ENCODE measurements at places on chromosomes 13 and 19. TPM values are rescaled to one million over a fixed set of nuclear protein-coding genes. Genes with fewer than 3 reads are reported as not detected.

THSD8 gene
- total RNA-seq, result 42.7 TPM

LMTK3 gene
- total RNA-seq, result 11.5 TPM

ZNF737 gene
- total RNA-seq, result 20.4 TPM

FRY gene
- total RNA-seq, result 7.0 TPM

ZNF180 gene
- total RNA-seq, result 9.4 TPM

SCEL gene
- not detected for total RNA-seq

GRCh38 chr13:98514288-98514687 lies 62.6 kb downstream of the STK24 start:
- no peak for DNase-seq

DNA sequence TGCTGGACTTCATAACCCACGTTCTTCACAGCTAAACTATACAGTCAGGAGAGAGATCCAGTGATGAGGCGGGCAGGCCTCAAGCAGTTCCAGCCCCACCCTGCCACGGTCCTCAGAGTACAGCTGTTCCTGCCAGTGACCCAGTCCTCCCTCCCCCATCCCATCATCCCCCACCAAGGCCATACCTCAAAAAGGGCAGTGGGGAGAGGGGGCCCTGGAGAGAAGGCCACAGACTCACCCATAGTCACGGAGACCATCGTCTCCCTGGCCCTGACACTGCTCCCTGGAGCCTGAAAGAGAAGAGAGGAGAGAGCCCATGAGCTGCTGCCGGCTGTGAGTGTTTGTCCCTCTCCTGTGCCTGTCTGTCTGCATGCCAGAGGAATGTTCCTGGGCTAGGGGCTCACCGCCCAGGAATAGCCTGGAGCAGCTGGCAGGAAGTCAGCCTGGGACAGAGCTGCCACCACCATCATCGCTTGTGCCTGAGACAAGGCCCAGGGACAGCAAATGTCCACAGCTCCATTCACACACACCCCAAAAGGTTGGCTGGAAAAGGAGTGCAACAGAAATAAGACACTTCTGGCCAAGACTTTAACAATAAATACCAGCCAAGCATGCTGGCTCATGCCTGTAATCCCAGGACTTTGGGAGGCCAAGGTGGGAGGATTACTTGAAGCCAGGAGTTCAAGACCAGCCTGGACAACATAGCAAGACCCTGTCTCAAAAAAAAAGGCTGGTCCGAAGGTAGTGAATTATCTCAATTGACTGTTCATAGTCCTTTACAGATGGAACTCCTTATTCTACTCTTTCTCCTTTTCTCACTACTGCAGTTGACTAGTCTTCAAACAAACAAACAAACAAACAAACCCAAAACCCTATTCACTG lies 6.4 kb downstream of the C19orf47 start:
- no peak for DNase-seq

- no peak for DNase-seq
Measured at GRCh38 chr13:40779049-40779448, 8.1 kb upstream of the MRPS31 start.

DNA sequence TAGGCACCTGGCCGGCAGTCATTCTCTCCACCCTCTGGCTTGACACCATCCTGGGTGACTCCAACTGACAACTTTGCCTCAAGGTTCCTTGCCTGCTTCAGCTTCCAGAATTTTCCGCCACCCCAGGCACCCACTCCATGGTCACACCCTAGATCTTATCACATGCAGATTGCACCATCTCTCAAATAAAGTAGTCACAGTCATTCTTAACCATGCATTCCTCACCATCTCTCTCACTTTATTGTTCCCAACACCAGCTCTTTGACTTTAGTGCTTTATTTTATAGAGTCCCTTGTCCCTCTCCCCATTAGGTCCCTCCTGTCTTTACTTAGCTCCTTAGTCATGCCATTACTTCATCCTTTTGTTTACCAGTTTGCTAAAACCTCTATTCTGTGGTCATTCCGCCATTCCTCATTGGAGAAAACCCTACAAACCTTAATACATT lies 351.7 kb downstream of the SPRY2 start:
- DNase-seq, result no peak

GRCh38 chr19:35081201-35081600 lies 34.4 kb upstream of the FXYD3 start:
- DNase-seq, result no peak

- peak; percentile 10 for DNase-seq
Measured at GRCh38 chr13:33262997-33263396, 22.6 kb downstream of the STARD13 start.

- peak; percentile 83 for DNase-seq
Measured at GRCh38 chr13:30551189-30551588, 66.5 kb upstream of the USPL1 start.
